Renal pelvis (tissue), 12 donors: ENCODE measurements at places on chromosomes 12 and 14.

GRCh38 chr12:65867394-65867793, 43.1 kb downstream of the HMGA2 start:
- DNase-seq: no peak

- peak; percentile 23 for DNase-seq
Measured at GRCh38 chr14:51614707-51615106, 37.0 kb upstream of the FRMD6 start.

- no peak for DNase-seq
Measured at GRCh38 chr12:6323340-6323994, 13.0 kb downstream of the PLEKHG6 start.

DNA sequence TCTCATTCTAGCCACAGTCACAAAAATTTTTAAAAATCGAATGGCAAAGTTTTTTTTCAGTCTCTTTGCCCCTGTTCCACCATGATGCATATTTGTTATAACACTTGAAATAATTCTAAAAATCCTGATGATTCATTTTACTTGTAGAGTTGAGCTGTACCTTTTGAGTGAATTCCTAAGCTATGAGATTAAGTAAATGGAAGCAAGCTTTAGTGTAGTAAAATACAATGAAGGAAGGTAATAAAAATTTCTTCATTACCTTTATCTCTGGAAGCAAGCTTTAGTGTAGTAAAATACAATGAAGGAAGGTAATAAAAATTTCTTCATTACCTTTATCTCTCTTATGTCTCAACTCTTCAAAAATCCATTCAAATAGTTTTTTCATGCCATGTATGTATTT, 46.1 kb downstream of the TMTC3 start:
- no peak for DNase-seq

- DNase-seq: no peak
Measured at GRCh38 chr14:24317141-24317928, 6.0 kb downstream of the LTB4R start.

DNA sequence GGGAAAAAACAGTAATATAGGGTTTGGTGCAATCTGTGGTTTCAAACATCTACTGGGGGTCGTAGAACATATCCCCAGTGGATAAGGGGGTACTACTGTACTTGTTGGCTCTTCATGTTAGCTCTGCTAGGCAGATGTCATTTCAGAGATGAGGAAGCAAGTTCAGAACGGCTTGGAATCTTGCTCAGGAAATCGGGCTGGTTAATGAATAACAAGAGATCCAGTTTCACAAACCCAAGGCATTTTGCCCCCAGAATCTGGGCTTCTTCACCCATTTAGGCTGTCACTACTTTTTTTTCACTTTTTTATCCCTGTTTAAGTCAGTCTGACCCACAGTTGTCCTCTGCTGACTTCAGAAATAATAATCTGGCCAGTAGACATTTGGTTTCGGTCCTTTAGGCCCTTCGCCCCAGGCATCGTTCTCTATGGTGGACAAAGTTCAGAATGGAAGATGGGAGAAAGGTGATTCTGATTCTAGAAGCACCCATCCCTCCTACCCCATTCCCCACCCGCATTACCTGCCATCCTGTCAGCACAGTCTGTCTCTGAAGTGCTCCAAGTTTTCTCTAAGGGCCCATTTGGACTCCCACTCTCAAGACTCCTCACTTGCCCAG, 4.5 kb downstream of the SUOX start:
- DNase-seq: no peak

GRCh38 chr14:54728700-54729527, 162.0 kb downstream of the SAMD4A start:
- DNase-seq: no peak

GRCh38 chr14:103195828-103196615, 72.8 kb downstream of the TNFAIP2 start:
- no peak for DNase-seq

GRCh38 chr14:78157494-78158437, 12.4 kb upstream of the NRXN3 start:
- peak; percentile 58 for DNase-seq

DNA sequence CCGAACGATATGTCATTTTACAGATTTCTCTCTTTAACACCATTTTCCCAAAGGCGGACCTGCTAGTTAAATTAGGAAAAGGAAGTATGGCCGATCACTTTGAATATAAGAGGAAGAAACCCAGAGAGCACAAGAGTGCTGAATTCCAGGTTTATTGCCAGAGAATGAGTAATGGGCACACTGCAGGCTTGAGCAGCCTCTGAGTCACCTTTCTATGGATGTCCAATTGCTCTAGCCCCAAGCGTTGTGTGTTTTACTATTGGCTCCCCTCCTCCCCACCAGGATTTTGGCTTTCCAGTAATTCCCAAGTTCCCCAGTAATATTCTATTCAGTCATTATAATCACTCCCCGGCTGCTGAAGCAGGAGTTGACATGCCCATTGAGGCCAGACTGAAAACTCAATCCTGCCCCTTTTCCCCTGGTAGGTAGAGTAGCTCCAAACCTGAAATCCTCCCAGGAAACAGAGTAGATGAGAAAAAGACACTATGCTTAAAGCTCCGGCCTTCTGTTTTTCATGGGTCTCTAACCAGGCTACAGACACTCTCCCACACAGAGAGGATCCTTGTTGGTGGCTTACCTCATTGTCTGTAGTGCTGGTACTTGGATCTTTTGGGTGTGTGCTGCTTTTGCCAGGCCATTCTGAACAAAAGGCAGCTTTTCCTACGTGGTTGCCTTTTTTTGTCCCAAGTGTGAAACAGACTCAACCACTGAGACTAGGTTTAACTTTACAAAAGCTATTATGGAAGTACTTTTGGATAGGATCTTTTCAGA, 704.3 kb upstream of the FLRT2 start:
- DNase-seq: no peak

- DNase-seq: no peak
Measured at GRCh38 chr12:132574271-132574996, 35.9 kb downstream of the LRCOL1 start.

GRCh38 chr14:101593411-101594238, 32.3 kb downstream of the DIO3 start:
- DNase-seq: no peak

DNA sequence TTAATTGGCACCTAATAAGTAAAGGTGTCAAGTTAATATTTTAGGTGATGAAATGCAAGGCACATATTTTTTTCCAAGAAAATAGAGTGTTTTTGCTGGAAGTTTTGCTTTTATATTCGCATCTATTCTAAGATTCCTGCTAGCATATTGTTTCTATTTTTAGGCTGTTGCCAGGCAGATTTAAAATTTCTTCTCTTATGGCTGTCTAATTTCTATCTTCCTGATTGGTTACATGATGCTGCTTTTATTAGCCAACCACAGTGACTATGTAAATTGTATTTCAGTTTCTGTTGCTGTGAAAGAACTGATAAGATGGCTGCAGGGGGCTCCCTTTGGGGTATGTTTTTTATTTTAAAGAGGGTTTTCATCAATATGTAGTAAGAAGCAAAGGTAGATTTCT, 42.7 kb downstream of the ATF7IP start:
- no peak for DNase-seq

GRCh38 chr12:5461966-5462365, 30.1 kb downstream of the NTF3 start:
- DNase-seq: no peak
